ENCODE measurements at places on chromosomes 5 and 9.

DNA sequence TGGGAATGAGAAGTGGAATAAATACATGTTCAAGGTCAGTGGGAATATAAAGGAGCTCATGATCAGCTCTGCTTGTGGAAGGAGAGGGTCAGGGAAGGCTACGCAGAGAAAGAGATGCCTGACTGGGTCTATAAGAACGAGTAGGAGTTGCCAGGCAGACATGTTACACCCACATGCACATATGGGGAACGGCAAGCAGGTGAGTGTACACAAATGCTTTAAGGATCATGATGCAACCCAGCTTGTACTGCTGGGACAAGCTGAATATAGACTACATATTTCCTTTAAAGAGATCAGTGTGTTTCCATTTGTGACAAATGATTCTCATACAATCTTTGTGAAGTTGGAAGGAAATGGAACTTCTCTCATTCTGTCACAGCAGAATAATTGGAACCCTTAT lies 141.7 kb downstream of the SPOCK1 start:
- DNase-seq: no peak

- DNase-seq: no peak
Measured at GRCh38 chr5:139149477-139150199, 48.5 kb downstream of the SIL1 start.

DNA sequence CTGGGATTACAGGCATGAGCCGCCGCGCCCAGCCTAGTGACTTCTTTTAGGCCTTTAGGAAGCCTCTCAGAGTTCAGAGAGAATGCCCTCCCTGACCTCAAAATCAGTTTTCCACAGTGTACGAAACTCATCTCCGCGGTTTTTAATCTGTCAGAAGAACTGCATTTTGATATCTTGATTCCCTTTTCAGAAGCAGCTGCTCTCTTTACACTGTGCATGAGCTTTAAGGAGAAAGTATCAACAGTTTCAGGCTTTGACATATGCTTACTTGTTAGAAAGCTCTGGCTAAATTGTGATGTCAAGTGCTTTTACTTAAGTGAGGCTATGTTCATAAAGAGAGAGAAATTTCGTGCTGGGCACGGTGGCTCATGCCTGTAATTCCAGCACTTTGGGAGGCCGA lies 74.6 kb downstream of the USP20 start:
- no peak for DNase-seq

GRCh38 chr5:32030686-32031085 lies 143.4 kb downstream of the GOLPH3 start:
- no peak for DNase-seq

- no peak for DNase-seq
Measured at GRCh38 chr9:33116860-33117259, 40.4 kb upstream of the SMU1 start.

DNA sequence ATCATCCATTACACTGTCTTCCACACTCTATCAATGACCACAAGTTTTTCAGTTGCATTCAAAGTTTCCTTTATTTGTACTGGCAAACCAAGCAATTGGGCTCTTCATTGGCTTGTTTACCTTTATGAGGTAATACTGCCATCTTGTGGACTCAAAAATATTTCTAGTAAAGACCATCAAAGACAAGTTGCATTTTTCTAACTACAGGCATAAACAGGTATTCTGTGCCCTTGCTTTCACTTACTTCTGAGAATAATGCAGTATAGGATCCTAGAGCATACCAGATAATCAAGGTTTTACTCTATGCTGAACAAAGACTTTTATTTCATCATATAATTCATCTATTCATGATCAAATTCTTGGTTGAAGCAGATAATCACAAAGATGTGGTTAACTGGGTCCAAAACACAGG lies 173.7 kb upstream of the POU5F2 start:
- DNase-seq: peak; percentile 16

- no peak for DNase-seq
Measured at GRCh38 chr5:65815161-65815560, 93.2 kb downstream of the NLN start.

DNA sequence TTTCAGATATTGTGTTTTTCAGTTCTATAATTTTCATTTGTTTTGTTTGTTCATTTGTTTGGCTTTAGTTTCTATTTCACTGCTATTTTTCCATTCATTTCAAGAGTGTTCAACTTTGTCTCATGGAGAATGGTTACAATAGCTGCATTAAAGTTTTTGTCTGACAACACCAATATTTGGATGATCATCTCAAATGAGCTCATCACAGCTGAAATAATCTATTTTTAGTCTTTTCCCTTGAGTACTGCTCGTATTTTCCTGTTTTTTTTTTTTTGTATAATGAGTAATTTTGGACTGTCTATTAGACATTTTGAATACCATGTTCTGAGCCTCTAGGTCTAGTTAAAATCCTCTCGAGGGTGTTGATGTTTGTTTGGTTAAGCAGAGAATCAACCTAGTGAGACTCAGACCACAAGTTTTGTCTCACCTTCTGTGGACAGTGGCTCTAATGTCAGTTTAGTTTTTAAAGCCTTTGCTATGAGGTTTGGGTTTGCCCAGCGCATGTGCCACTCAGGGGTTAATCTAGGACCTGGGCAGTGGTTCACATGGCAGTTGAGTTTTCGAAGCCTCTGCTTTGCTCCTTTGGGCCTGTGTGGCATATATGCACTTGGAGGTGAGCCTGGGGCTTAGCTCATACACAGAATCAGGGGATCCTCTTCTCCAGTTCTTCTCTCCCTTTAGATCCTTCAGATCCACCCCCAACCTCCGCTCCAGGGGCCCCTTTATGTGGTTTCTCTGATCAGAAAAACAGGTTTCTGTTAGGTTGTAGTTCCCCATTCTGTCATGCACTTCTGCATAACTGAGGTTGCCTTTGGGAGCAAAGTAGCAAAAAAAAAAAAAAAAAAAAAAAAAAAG lies 79.8 kb downstream of the ARSB start:
- DNase-seq: peak; percentile 30

GRCh38 chr9:21669701-21670100 lies 132.7 kb upstream of the MTAP start:
- no peak for DNase-seq

DNA sequence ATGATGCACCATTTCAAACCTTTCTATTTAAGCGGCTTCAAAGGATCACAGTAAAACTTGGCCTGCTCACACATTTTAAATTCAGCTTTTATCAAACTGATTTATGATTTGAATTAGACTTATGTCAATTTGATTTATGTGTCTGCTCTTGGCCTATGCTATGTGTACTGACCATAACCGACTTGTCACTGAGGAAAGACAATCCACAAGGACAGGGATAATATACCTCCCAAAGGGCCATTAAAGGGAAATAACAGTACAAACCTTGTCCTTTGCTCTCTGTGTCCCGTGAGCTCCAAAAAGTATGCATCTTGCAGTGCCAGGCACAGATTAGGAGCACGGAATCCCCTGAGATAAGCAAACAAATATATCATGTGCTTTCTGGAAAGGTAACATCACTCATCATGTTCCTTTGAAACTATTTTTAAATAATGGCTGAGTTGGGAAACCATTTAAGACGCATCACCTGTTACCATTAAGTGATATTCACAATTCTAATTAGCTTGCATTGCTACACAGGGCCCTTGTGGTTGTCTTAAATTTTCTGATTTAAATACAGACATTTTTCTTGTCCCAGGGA lies 31.9 kb upstream of the FTMT start:
- DNase-seq: no peak

DNA sequence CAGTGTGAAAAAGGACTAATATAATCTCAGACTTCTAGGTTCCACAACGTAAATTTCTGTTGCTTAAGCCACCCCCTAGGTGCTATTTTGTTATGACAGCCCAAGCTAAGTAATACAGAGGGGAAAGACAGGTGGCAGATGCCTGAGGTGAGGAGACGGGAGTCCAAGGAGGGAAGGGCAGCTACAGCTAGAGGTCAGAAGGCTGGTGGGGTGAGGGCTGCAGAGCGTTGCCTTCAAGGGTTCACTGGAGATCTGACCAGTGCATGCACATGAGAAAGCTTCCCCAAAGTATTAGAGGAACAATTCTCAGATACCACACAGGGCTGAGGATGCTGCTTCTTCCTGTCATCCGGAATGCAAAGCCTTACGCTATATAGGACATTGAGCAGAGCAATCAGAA lies 104.7 kb upstream of the IRX4 start:
- no peak for DNase-seq

GRCh38 chr5:6307304-6307703 lies 71.0 kb downstream of the MED10 start:
- DNase-seq: no peak

DNA sequence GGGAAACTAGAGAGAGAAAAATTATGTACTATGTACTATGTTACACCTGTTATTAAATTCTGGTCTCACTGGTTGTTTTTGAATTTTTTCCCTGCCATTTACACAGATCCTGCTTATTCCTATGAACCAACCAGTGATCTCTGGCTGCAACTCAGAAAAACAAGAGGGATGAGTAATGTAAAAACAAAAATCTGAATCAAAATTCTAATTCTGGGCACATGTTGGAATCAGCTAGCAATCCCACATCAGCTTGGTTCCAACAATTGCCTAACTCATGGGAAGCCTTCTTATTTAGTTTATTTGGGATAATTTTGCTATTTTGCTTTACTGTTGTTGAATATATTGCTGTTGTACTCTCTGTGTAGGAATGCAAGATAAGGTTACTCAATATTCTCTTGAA lies 78.3 kb downstream of the PLK2 start:
- DNase-seq: no peak

DNA sequence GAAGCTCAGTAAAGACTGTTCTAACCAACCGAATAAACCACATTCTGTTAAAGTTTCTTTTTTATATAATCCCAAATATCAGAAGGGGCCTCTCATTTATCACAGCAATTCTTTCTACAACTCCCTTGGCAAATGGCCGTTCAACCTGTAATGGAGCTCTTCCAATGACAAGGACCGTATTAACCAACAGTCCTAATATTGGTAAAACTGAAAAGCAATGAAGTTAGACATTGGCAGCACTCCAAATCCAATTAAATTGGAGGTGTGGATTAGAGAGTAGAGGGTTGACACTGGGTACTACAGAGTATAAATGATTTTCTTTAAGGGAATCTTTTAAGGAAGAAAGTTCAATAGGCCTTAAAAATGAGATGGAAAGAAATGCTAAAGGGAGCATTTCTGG lies 842 bp downstream of the TMED7 start:
- no peak for DNase-seq

GRCh38 chr5:77066823-77067442 lies 20.2 kb downstream of the ZBED3 start:
- DNase-seq: no peak

- DNase-seq: no peak
Measured at GRCh38 chr9:696332-697323, 144.9 kb upstream of the DMRT1 start.

DNA sequence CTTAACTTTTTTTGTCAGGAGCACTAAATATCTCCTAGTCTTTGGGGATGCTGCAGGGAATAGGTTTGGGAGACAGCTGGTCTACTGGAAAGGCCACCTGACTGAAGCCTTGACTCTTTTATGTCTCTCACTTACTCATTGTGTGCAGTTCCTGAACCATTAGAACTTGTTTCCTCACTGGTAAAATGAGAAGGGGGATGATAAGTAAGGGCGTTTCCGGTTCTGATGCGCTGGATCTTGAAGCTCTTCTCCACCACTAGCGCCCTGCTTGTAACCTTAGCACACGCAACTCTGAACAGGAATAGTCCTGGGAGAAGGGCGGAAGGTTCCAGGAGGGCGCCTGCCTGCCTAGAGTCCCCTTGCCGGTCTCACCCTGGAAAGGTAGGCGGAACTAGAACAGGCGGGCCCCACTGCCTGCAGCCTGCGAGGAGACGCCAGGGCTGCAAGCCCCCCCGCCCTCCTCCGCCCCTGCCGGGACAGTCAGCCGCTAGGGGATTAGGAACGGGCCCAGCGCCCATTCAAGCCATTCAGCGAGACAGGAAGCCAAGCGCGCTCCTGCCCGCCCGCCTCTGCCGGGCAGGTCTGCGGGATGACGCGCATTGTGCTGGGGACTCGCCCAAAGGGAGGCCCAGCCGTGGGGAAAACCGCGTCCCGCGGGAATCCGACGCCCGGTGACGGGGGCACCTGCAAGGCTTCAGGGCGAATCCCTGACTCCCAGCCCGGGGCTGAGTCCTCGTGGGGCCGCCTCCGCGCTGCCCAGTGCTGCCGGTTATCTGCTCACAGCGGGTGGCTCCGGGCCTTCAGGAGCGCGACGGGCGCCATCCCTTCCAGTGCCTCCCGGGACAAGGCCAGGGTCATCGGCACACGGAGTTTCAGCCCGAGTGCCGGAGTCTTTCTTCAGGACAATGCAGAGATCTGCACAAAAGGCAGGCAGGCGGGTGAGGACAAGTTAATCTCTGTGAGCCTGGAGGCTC lies 44.0 kb upstream of the XPA start:
- DNase-seq: peak; percentile 29

- peak; percentile 45 for DNase-seq
Measured at GRCh38 chr9:129166623-129167557, 11.2 kb downstream of the IER5L start.

- no peak for DNase-seq
Measured at GRCh38 chr9:120733190-120733589, 18.9 kb upstream of the MEGF9 start.

- DNase-seq: no peak
Measured at GRCh38 chr9:135517407-135517822, 3.8 kb upstream of the LCN1 start.

GRCh38 chr9:135531096-135531495 lies 9.9 kb downstream of the LCN1 start:
- DNase-seq: no peak

All from GM20000 (cell line).